Activated CD8-positive, alpha-beta T cell treated with anti-CD3 and anti-CD28 coated beads, Interleukin-2, amount 10 ng/mL, durations not matched to agents 7 days and 5 days (primary cell): ENCODE measurements at places on chromosomes 2 and 18. TPM values are rescaled to one million over a fixed set of nuclear protein-coding genes. Genes with fewer than 3 reads are reported as not detected.

GRCh38 chr2:225056330-225057073 is 14.2 kb upstream of the DOCK10 start:
- no peak for DNase-seq
- H3K36me3 ChIP-seq, result peaks cover 18% of the 10 kb centered on the region
- no peak overlapping the region for H3K4me3 ChIP-seq
- no peaks in the 10 kb centered on the region for H3K27me3 ChIP-seq
- peaks cover 61% of the 10 kb centered on the region for H3K4me1 ChIP-seq

DNA sequence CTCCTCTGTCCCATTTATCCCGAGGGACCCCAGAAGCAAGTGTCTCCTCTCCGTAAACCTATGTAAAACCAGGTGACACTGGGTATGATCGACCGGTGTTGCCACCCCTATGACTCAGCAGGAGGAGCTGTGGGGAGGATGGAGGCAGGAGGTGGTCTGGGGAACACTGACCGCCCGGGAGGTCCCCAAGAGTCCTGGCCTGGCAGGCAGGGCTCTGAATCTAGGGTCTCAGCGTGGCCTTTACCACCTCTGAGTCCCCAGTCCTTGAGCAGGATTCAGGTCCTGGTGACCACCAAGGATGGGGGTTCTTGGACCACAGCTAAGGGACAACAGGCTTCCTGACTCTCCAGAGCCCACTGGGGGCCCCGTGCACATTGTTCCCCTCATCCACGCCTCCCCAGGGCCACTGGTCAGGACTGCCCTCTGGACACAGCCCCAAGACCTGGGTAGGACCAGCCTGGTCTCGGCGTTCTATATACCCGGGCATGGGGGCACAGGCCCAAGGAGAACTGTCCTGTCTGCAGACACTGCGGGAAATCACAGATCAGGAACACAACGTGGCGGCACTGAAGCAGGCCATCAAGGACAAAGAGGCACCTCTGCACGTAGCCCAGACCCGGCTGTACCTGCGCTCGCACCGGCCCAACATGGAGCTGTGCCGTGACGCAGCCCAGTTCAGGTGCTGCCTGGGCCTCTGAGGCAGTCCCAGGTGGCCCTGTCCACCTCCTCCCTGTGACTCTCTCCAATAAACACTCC is 4.0 kb downstream of the TEKT4 start:
- DNase-seq, result no peak
- H3K4me1 ChIP-seq, result no peaks in the 10 kb centered on the region

Gene CNDP1
- not detected for total RNA-seq

- no peak overlapping the region for H3K27ac ChIP-seq
- no peak for DNase-seq
- H3K4me3 ChIP-seq, result no peak overlapping the region
- no peaks in the 10 kb centered on the region for H3K27me3 ChIP-seq
- H3K36me3 ChIP-seq, result no peaks in the 10 kb centered on the region
Measured at GRCh38 chr2:198471291-198471690, 666.9 kb downstream of the PLCL1 start.

GRCh38 chr18:41655074-41655473 is 300.0 kb upstream of the PIK3C3 start:
- no peaks in the 10 kb centered on the region for H3K36me3 ChIP-seq
- H3K27ac ChIP-seq, result no peak overlapping the region
- DNase-seq, result no peak
- no peaks in the 10 kb centered on the region for H3K4me1 ChIP-seq
- no peak overlapping the region for H3K4me3 ChIP-seq

DNA sequence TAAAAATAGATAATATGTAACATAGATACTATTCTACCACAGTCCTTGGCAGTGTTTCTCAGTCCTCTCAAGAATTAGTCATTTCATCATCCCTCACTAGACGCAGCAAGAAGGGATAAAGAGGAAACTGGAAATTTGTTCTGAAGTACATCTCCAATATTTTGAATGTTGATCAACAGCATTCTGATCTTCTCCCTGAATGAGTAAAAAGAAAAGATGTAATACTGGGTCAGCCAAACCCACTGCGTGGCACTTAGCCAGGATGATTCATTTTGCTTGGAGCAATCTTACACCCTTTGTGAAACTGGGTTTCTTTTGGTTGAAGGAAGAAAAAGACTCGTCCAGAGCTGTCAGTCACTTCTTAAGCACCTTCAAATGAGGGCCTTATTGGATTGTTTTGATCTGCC is 54.1 kb downstream of the TAF1B start:
- H3K27ac ChIP-seq, result no peak overlapping the region
- DNase-seq, result no peak
- no peaks in the 10 kb centered on the region for H3K27me3 ChIP-seq
- H3K4me1 ChIP-seq, result peaks cover 17% of the 10 kb centered on the region

Gene ARHGAP25
- total RNA-seq, result 68.2 TPM

Gene AGPS
- total RNA-seq, result 65.9 TPM

Gene ARHGEF4
- 3.3 TPM for total RNA-seq

Gene DNMT3A
- 76.4 TPM for total RNA-seq

Gene GCA
- 13.7 TPM for total RNA-seq
